ENCODE measurements at places on chromosomes 13 and 19.

GRCh38 chr19:41705393-41706174, 2.8 kb upstream of the CEACAM5 start:
- DNase-seq = no peak

DNA sequence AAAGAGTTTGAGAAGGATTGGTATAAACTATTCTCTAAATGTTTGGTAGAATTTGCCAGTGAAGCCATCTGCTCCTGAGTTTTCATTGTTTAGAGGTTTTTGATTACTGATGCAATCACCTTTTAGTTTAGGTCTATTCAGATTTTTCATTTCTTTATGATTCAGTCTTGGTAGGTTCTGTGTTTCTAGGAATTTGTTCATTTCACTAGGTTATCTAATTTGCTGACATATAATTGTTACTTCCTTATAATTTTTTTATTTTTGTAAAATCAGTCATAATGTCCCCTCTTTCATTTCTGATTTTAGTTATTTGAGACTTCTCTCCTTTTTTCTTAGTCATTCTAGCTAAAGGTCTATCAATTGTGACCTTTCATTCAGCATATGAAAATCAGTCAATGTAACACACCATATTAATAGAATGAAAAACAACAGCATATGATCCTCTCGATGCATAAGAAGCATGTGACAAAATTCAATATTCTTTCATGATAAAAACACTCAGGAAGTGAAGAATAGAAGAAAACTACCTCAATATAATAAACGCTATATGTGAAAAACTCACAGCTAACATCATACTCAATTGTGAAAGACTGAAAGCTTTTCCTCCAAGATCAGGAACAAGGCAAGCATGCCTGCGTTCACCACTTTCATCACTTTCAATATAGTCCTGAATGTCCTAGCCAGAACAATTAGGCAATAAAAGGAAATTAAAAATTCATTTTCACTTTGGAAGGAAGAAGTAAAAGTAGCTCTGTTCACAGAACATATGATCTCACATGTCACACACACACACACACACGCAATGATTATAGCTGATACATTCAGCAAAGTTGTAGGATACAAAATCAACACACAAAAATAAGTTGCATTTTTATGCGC, 149.1 kb downstream of the COG6 start:
- DNase-seq = no peak

GRCh38 chr13:81686877-81687276, 1346.0 kb upstream of the SPRY2 start:
- DNase-seq = no peak

DNA sequence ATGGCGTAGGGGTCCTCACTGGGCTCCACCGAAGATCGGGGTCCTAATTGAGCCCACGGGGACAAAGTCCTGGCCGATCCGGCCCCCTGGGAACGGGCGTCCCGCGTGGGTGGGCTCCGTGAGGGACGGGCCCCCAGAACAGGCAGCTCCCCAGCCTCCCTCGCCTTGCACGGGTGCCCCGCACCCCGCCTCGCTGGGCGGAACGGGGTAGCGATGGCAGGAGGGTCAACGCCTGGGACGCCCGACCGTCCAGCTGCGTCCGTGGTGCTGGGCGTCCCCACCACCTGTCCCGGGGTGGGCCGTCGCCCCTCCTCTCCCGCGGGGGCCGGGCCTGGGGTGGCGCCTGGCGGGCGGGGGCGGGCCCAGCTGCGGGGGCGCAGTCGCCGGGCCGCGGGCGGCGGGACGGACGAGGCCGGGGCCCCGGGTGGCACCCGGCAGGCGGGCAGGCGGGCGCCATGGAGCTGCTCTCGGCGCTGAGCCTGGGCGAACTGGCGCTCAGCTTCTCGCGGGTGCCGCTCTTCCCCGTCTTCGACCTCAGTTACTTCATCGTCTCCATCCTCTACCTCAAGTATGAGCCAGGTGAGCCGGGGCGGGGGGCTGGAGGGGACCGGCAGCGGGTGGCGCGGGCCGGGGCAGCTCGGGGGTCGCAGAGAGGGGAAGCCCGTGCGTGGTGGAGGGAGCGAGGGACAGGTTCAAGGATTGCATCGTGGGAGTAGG, at the start of gene TMEM38A:
Gene TMEM38A, plus strand, starts transcription at position 377 of the 717 bp plus-strand sequence. Its CDS starts 79 bp downstream, at position 456.
- DNase-seq = no peak

DNA sequence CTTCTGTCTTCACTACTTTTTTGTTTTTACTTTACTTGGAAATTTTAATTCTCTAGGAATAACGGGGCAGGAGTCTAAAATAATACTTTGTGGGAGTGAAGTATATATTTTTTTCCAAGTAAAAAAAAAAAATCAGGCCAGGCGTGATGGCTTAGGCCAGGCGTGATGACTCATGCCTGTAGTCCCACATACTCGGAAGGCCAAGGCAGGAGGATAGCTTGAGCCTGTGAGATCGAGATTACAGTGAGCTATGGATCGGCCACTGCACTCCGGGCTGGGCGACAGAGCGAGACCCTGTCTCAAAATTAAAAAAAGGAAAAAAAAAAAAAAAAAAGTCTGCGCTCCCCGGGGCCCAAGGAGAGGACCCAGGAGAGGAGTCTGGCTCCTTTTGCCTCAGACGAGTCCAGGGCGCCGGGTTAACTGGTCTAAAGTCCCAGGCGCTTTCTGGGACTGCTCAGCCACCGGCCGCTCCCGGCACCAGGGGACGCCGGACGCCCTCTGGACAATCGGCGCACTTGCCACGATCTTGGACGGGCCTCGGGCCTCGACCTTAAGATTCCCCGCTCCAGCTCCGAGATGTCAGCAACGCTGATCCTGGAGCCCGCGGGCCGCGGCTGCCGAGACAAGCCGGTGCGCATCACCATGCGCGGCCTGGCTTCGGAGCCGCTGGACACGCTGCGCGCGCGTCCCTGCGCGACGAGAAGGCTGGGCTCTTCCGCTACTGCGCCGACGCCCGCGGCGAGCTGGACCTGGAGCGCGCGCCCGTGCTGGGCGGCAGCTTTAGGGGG, 2.7 kb upstream of the ZFP82 start:
- no peak for DNase-seq

- no peak for DNase-seq
Measured at GRCh38 chr19:40646743-40647254, 43.7 kb downstream of the NUMBL start.

GRCh38 chr19:15913384-15913783, 15.5 kb upstream of the CYP4F2 start:
- no peak for DNase-seq

GRCh38 chr19:2542341-2543069, 66.6 kb downstream of the GADD45B start:
- no peak for DNase-seq

DNA sequence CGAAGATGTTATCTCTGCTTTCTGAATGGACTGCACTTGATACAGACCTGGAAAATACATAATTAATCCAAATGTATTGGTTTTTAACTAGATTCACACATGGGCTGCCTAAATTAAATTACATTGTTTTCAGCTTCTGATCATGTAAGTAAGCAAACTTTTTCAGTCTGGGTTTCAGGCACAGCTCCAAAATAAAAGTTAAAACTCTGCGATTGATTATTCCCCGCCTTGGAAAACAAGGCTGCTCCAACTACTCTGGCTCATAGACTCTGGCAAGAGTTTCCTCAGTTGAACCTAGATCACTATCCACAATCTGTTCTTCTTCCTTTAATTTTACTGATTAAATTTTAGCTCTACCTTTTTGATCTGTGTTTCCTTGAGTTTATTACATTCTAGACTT, 526.0 kb upstream of the SPRY2 start:
- DNase-seq = no peak

DNA sequence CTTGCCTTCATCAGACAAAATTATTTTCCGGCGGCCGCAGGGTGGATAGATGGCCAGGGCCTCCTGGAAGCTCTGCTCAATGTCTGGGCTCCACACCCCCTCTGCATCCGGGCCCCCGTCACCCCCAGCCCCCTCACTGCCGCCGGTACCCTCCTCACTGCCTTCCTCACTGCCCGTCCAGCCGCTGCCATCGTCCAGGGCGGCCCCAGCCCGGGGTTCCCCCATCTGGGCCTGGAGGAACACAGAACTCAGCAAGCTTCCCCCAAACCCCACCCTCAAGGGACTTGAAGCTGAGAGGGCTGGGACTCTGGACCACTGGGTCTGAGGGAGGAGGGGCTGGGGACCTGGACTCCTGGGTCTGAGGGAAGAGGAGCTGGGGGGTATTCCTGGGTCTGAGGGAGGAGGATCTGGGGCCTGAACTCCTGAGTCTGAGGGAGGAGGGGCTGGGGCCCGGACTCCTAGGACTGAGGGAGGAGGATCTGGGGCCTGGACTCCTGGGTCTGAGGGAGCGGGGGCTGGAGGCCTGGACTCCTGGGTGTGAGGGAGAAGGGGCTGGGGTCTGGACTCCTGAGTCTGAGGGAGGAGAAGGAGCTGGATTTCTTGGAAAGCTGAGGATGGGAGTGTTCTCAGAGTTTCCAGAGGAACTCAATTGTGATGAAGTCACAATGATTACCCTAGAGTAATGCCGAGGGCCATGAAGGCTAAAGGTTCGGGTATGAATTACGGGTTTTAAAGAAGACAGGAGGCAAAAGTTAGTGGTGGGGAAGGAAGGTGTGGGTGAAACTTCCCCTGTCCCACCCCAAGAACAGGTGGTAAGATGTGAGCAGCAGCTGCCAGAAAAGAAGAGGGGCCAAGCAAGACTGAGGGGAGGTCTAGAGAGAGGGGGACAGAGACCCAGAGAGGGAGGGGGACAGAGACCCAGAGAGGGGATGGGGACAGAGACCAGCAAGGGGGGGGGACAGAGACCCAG, 2.1 kb downstream of the TEAD2 start:
- no peak for DNase-seq

- DNase-seq = no peak
Measured at GRCh38 chr13:98279473-98280175, 102.6 kb upstream of the RNF113B start.

GRCh38 chr13:35675651-35676050, 199.2 kb upstream of the MAB21L1 start:
- DNase-seq = no peak

- DNase-seq = no peak
Measured at GRCh38 chr13:100203696-100204367, 114.9 kb downstream of the PCCA start.

GRCh38 chr19:10187315-10187714, 7.4 kb downstream of the DNMT1 start:
- DNase-seq = no peak

- no peak for DNase-seq
Measured at GRCh38 chr19:48681127-48681470, 8.3 kb upstream of the NTN5 start.

DNA sequence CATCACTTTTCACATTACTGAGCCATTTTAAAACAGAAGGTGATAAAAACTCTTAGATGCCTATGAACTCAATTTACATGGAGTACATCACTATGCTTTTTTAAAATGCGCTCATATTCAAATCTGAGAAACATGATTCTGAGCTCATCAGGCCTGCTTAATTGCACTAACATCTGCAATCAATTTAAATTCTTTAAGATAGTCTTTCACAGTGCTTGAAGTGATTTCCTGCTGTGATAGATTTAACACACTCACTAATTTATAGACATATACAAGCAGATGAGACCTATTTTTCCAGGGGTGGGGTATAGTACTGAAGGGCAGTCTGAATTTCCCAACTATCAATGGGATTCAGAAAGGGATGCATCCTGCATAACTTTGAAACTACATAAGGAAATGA, 82.9 kb downstream of the DIAPH3 start:
- no peak for DNase-seq

- no peak for DNase-seq
Measured at GRCh38 chr13:47121092-47121763, 224.4 kb upstream of the HTR2A start.

GRCh38 chr13:61253105-61253877, 162.4 kb downstream of the PCDH20 start:
- DNase-seq = no peak

DNA sequence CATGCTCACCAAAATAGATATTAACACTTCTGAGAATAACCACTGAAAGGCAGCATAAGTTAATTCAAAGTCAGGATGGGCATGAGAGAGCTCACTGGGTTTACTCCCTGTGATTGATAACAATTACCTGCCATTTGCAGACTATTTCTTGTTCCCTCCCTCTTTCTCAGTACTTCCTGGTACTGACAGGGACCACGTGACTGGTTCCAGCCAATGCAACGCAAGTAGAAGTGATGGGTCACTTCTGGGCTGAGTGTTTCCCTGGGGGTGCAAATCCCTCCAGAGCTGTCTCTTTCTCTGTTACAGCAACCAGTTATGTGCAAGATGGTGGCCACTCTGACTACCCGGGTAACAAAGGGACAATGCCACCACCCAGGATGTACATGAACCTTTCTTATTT, 118.8 kb downstream of the EFNB2 start:
- no peak for DNase-seq

- DNase-seq = no peak
Measured at GRCh38 chr19:37975071-37975470, 68.1 kb downstream of the SIPA1L3 start.

DNA sequence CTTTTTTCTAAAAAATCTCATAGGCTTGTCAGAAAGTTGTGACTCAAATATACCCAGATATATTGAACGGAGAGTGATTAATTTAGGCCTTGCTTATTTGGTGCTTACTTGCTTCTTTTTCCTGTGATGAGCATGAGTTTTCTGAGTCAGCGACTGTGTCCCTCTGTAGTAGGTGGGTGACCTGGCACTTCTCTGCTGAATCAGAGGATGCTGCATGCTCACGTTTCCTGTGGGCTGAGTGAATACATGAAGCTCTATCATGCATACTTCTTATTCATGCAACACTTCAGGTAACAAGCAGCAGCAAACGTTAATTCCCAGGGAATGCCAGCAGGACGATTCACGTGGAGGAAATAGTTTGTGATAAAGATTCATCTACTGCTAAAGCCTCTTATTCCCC, 245.0 kb downstream of the KLF5 start:
- DNase-seq = no peak

- DNase-seq = no peak
Measured at GRCh38 chr13:64845110-64845509, 2385.0 kb downstream of the PCDH9 start.

DNA sequence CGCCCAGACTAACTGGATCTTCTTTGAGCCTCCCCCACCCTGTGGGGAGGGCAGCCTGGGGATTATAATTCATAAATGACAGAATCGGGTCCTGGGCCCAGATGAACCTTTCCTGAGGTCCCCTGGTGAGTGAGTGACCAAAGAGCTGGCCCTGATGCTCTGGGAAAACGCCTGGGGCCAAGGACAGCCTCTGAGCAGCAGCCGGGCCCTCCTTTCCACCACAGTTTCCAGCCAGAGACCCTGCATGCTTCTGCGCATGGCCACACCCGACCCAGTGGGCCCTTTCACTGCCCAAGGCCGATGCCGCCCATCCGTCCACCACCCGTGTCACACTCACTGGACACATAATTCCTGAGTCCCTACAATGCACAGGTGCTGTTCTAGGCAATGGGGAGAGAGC, 43.6 kb upstream of the CCNE1 start:
- no peak for DNase-seq

GRCh38 chr13:65679240-65679639, 1550.9 kb downstream of the PCDH9 start:
- DNase-seq = no peak

DNA sequence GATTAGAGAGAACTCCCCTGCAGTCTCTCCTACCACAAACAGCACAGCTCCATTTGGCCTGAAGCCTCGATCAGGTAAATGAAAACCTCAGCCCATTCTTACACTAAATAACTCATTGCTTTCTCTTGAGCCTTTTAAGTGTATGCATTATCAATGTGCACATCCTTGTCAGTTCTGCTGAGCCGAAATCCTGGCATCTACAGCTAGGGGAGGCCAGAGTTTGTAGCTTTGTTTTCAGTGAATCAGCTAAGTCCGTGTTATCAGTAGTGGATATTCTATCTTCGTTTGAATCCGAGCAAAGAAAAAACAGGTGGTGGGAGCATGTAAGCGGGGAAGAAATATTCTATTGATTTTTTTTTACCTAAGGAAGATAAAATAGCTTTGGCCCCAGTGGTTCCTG, 84.4 kb downstream of the ESD start:
- no peak for DNase-seq

- no peak for DNase-seq
Measured at GRCh38 chr13:63308549-63309165, 1893.0 kb upstream of the PCDH20 start.

All from esophagus squamous epithelium (tissue), 5 donors.